HCT116 (cell line): ENCODE measurements at places on chromosomes 11 and 22. TPM values are rescaled to one million over a fixed set of nuclear protein-coding genes. Genes with fewer than 3 reads are reported as not detected.

Gene PATE2
- total RNA-seq: not detected

Gene OR5P2
- not detected for total RNA-seq

Gene GRIA4
- not detected for total RNA-seq

Gene THRSP
- not detected for total RNA-seq

Gene NDUFS3
- total RNA-seq: 134 TPM

Gene NAA40
- 25.3 TPM for total RNA-seq

Gene FLRT1
- 0.15 TPM for total RNA-seq

Gene SLC22A24
- not detected for total RNA-seq

Gene SLC5A1
- total RNA-seq: 0.32 TPM

Gene TSKU
- total RNA-seq: 21.9 TPM

Gene EPS8L2
- 157 TPM for total RNA-seq

Gene OR4A16
- not detected for total RNA-seq

Gene RRP7A
- 50.8 TPM for total RNA-seq

Gene MYEOV
- 135 TPM for total RNA-seq

Gene IL17RA
- total RNA-seq: 17.3 TPM

Gene OTOG
- total RNA-seq: 0.07 TPM

Gene MAJIN
- not detected for total RNA-seq

Gene TRIM49
- not detected for total RNA-seq

Gene ART5
- total RNA-seq: 5.6 TPM

Gene TSPAN18
- total RNA-seq: 18.3 TPM

Gene LRRN4CL
- total RNA-seq: 0.71 TPM

Gene SAA4
- total RNA-seq: not detected

Gene SLC22A9
- not detected for total RNA-seq

Gene FGF19
- 37.5 TPM for total RNA-seq
